ENCODE measurements at places on chromosomes 13 and 19.

DNA sequence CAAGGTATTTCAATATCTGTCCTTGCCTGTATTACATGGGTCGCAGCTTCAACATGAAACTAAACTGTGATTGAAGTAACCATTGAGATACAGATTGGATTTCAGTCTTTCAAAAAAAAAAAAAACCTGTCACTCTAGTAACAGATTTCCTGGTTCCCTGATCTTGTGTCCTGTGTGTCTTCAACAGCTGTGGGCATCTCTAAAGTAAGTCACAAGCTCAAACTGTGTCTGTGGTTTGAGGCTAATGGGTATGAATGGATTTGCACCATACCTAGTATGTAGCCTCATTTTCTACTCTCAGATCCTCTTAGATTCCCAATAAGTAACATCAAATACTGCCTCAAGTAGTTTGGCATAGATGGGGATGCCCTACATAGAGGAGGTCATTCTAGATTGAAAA, 300.1 kb downstream of the COG6 start:
- no peak for DNase-seq

DNA sequence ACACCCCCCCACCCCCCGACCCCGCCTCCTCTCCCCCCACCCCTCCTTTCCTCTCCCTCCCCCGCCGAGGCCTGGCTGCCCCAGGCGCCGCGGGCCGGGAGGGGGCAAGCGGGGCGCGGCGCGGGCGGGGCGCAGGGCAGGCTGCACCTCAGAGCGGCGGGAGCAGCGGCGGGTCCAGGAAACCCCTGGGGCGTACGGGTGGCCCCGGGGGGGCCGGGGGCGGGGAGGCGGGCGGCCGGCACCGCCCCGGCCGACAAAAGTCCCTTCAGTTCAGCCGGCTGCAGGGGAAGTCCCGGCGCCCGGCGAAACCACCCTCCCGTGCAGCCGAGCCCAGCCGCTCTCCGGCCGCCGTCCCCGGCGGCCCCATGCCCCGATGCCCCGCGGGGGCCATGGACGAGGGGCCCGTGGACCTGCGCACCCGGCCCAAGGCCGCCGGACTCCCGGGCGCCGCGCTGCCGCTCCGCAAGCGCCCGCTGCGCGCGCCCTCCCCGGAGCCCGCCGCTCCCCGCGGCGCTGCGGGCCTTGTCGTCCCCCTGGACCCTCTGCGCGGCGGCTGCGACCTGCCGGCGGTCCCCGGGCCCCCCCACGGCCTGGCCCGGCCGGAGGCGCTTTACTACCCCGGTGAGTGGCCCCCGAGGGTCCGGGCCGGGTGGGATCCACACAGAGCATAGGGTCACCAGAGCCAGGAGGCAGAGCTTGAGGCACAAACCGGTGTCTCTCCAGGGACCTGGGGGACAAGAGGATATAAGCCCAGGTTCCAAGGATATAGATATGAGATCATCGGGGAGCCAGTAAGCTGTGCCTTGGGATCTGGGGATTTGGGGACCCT, at the start of gene BCL3:
Gene BCL3, plus strand, starts transcription at position 283 of the 829 bp plus-strand sequence. Its CDS starts 83 bp downstream, at position 366.
- DNase-seq: peak; percentile 76

DNA sequence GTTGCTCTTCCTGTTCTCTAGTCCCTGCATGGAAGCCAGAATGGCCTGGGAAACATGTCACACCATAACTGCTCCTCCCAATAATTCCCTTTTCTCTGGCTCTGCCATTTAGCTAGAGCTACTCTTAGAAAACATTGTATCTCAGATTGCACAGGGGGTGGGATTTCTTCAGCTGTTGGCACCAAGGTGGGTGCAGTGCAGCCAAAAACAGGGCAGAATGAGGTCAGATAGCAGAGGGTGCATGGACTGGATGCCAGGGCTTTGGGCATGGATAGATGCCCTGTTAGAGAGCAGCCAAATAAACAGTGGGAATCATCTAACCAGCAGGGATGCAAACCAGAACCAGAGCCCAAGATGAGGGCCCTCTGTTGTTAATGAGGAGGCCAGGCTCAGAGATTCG, 4.9 kb upstream of the AMER2 start:
- DNase-seq: no peak

- peak; percentile 79 for DNase-seq
Observed at GRCh38 chr19:49983645-49984229, 22.8 kb upstream of the SIGLEC11 start.

DNA sequence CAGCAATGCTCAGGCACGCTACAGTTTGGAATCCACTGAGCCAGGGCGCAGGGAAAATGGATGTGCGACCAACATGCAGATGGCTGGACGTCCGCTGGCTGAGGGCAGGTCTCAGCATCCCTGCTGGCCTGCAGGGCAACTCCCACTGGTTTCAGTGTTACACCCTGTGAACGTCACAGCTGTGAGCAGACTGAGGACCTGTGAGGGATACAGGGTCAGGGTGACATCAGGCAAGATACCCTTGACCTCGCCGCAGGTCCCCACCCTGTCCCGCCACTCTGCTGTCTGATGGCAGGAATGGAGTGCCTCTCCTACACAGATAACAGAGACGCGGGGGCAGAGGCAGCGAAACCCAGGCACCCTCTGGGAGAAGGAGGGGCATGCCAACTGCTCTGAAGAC, 19.1 kb downstream of the ZFR2 start:
- no peak for DNase-seq

GRCh38 chr19:2457394-2458037, 757 bp upstream of the LMNB2 start:
- no peak for DNase-seq

- DNase-seq: peak; percentile 67
Observed at GRCh38 chr19:33724721-33725060, 72.0 kb upstream of the KCTD15 start.

GRCh38 chr19:4521170-4521887, 3.0 kb upstream of the PLIN4 start:
- DNase-seq: no peak

GRCh38 chr19:46809534-46810272, 21.3 kb upstream of the SLC1A5 start:
- DNase-seq: peak; percentile 2

DNA sequence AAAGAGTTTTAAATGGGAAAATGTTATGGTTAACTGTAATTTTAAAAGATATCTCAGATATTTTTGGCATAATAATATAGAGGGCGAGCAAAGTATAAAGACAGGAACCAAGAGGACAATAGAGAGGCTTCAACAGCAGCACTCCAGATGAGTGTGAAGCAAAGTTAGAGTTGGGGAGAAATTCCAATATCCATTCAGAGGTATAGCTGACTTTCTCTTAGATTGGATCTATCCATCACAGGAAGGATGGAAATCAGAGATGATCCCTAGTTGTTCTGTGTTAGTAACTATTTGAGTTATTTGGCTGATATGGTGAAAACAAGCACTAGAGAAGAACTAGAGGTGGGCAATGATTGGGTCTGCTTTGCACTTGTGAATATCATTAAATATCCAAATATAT, 786.0 kb upstream of the KLHL1 start:
- DNase-seq: no peak

- no peak for DNase-seq
Observed at GRCh38 chr13:51361106-51361505, 21.6 kb downstream of the SERPINE3 start.

DNA sequence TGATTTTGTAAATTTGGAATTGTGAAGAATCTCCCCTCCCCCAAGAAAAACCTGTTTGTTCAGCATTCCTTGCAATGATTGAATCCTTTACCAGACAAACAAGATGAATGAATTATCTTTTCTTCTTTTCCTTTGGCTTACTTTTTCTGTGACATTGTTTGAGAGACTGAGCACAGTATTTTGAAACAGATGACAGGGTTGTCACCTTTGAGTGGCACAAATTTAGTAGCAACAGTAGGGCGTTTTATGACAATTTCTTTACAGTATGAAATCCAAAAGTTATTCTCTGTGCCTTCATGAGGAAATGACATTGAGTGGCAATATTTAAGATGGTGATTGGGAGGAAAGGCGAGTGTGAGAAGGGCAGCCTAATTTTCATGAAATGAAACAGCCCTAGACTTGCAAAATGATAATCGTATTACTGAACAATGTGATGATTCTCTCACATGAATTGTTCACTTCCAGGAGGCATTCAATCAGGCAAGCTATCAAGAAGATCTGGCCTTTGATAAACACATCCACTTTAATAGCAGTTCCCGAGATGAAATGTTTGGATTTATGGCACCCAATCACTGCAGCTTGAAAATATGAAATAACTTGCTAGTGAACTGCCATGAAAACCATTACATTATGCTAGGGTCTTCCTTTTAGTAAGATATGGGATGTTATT, 68.6 kb upstream of the SCEL start:
- no peak for DNase-seq

- DNase-seq: no peak
Observed at GRCh38 chr19:54804101-54804500, 691 bp downstream of the KIR2DL4 start.

DNA sequence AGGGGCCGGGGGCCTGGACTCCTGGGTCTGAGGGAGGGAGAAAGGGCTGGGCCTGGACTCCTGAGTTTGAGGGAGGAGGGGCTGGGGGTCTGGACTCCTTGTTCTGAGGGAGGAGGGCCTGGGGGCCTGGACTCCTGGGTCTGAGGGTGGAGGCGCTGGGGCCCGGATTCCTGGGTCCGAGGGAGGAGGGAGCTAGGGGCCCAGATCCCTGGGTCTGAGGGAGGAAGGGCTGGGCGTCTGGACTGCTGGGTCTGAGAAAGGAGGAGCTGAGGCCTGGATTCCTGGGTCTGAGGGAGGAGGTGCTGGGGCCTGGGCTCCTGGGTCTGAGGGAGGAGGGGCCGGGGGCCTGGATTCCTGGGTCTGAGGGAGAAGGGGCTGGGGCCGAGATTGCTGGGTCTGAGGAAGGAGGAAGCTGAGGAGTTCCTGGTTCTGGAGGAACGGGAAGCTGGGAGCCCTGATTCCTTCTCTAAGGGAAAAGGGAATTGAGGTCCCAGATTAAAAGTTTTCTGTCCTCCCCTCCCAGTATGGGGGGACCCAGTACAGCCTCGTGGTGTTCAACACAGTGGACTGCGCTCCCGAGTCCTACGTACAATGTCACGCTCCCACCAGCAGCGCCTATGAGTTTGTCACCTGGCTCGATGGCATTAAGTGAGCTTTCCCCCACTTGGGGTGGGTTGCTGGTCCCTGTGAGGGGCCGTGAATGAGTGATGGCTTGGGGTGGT, 721 bp downstream of the MED25 start:
- DNase-seq: no peak

DNA sequence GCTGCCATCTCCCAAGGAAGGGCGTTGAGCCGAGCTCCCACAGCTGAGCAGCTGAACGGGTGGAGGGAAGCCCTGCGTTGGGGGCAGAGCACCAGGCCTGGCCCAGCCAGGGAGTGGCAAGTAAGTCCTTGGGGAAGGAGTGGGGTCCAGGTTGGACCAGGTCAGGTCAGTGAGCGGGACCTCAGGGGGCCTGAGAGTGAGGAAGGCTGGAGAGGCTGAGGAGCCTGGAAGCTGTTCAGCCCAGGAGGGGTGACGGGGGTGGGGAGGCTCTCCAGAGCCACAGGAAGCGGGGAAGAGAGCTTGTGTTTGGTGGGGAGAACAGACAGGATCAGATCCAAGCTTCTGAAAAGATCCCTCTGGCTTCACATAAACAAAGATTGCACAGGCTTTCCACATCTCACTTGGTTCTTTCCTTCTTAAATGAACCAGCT, 55.4 kb upstream of the ATP12A start:
- no peak for DNase-seq

DNA sequence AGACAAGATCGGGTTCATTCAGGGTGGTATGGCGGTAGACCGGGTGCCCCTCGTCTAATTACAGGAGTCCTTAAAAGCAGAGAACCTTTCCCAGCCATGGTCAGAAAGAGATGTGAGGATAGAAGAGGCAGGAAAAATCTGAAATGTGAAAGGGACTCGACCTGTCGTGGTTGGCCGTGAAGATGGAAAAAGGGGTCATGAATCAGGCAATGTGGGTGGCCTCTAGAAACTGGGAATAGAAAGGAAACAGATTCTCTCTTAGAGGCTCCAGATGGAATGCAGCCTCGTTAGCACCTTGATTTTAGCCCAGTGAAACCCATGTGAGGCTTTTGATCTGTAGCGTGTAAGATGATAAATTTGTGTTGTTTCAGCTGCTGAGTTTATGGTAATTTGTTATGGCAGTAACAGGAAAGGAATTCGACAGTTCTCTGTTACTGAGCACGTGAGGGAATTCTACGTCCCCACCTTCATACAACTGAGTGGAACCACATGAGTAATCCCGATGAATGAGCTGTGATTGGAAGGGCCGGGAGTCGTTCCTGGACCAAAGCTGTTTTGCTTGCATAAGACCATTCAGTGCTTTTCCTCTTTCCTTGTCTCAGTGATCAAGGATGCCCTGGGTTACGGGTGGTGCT, 11.0 kb upstream of the CA11 start:
- no peak for DNase-seq

GRCh38 chr19:16594131-16594586, 21.9 kb upstream of the SLC35E1 start:
- no peak for DNase-seq

DNA sequence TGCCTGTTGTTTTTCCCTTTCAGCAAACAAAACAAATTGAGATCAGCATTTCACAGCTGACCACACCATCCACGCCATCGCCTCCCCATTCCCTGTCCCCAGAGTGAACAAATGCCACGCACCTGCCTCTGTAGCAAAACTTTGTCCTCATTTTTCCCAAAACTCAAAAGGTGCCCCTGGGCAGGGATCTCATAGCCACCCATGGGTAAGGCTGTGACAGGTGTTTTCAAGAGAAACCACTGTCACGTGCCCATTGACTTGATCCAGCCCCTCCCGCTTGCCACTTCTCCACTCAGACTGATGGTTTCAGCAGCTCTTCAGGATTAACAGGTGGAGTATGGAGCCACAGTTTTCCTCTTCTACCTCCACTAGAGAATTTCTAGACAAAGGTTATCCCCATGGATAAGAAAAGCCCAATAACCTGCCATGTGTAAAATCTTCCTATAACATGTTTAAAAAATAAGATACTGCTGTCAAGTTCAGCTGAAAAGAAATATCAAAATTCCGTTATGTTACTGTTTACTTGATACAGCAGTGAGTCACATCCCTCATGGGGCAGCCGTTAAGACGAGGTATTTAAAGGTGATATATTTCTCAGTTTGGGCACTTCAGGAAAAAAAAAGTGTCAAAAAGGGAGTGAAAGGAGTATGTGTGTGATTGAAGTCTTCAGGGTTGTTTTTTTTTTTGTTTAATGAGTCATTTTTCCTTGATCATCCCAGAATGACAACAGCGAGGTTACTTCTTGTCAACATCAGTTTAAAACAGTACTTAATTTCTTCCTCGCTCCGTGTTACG, 63.5 kb upstream of the GPR183 start:
- DNase-seq: no peak

- DNase-seq: no peak
Observed at GRCh38 chr13:56980856-56981255, 159.9 kb upstream of the PRR20A start.

DNA sequence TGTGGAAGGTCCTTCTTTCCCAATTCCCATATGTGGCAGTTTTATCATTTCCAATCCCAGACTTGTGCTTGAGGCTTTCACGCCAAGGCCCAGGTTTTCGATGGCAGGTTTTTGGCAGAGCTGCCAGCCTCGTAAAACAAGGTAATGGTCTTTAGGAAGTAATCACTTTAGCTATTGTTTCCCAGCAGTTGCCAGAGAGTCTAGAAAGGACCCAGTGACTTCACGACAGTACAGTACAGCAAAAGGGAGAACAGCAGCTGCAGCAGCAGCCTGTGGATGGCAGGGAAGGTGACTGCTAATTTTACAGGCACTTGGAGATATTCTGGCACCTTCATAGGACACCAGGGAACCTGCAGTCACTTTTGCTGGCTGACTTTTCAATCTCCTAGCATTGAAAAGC, 291.6 kb upstream of the MAB21L1 start:
- no peak for DNase-seq
